ENCODE measurements at places on chromosomes 3 and 15. TPM values are rescaled to one million over a fixed set of nuclear protein-coding genes. Genes with fewer than 3 reads are reported as not detected.

UNC13C gene
- total RNA-seq = not detected

TRIM71 gene
- 0.39 TPM for total RNA-seq

ST6GAL1 gene
- total RNA-seq = 78.3 TPM

UPK1B gene
- not detected for total RNA-seq

ATP2B2 gene
- 0.17 TPM for total RNA-seq

GRM2 gene
- 5.6 TPM for total RNA-seq

ATP13A4 gene
- total RNA-seq = not detected

FRMD4B gene
- 0.33 TPM for total RNA-seq

ITGA11 gene
- 0.17 TPM for total RNA-seq

FEZF2 gene
- not detected for total RNA-seq

C2CD4A gene
- 0.34 TPM for total RNA-seq

DNAH12 gene
- total RNA-seq = not detected

GOLGA6L7 gene
- total RNA-seq = not detected

SPTBN5 gene
- 3.2 TPM for total RNA-seq

CDCP1 gene
- total RNA-seq = 0.13 TPM

XCR1 gene
- not detected for total RNA-seq

TMEM43 gene
- total RNA-seq = 55.6 TPM

ADAM10 gene
- 130 TPM for total RNA-seq

CYP11A1 gene
- not detected for total RNA-seq

CCR9 gene
- not detected for total RNA-seq

SPPL2A gene
- 91.6 TPM for total RNA-seq

LXN gene
- 3.5 TPM for total RNA-seq

STX19 gene
- total RNA-seq = not detected

C3orf20 gene
- 0.17 TPM for total RNA-seq

CRYGS gene
- total RNA-seq = 3.9 TPM

RBP2 gene
- total RNA-seq = not detected

CD200R1 gene
- total RNA-seq = not detected

BOC gene
- 1.7 TPM for total RNA-seq

SLC22A13 gene
- total RNA-seq = 1.1 TPM

UROC1 gene
- not detected for total RNA-seq

LRRC3B gene
- not detected for total RNA-seq

ACKR2 gene
- total RNA-seq = not detected

DCLK3 gene
- total RNA-seq = 0.04 TPM

ZNF385D gene
- total RNA-seq = not detected

UQCC5 gene
- total RNA-seq = 10.3 TPM

NR1I2 gene
- total RNA-seq = not detected

CAMK2N2 gene
- total RNA-seq = 2.2 TPM

UCN2 gene
- 0.49 TPM for total RNA-seq

STAB1 gene
- 0.41 TPM for total RNA-seq

TMOD3 gene
- total RNA-seq = 70.2 TPM

ACSBG1 gene
- 0.35 TPM for total RNA-seq

MYRIP gene
- total RNA-seq = not detected

KLHL40 gene
- total RNA-seq = not detected

MOBP gene
- 0.19 TPM for total RNA-seq

CEMIP gene
- total RNA-seq = not detected

COL6A5 gene
- 0.32 TPM for total RNA-seq

OR5H6 gene
- total RNA-seq = not detected

SLC15A2 gene
- total RNA-seq = 33.3 TPM

BAHD1 gene
- total RNA-seq = 32.7 TPM

GOLGA8J gene
- 0.22 TPM for total RNA-seq

NGLY1 gene
- 37.0 TPM for total RNA-seq

LIPC gene
- not detected for total RNA-seq

ZNF80 gene
- total RNA-seq = not detected
